Activated gamma-delta T cell treated with Interleukin-2 at 50 U/mL for 16 hours (primary cell): ENCODE measurements at places on chromosomes 3 and 15.

GRCh38 chr3:38842266-38842965 is 26.4 kb upstream of the SCN10A start:
- DNase-seq, result no peak

- no peak for DNase-seq
Measured at GRCh38 chr3:47301456-47301855, 18.7 kb downstream of the KLHL18 start.

DNA sequence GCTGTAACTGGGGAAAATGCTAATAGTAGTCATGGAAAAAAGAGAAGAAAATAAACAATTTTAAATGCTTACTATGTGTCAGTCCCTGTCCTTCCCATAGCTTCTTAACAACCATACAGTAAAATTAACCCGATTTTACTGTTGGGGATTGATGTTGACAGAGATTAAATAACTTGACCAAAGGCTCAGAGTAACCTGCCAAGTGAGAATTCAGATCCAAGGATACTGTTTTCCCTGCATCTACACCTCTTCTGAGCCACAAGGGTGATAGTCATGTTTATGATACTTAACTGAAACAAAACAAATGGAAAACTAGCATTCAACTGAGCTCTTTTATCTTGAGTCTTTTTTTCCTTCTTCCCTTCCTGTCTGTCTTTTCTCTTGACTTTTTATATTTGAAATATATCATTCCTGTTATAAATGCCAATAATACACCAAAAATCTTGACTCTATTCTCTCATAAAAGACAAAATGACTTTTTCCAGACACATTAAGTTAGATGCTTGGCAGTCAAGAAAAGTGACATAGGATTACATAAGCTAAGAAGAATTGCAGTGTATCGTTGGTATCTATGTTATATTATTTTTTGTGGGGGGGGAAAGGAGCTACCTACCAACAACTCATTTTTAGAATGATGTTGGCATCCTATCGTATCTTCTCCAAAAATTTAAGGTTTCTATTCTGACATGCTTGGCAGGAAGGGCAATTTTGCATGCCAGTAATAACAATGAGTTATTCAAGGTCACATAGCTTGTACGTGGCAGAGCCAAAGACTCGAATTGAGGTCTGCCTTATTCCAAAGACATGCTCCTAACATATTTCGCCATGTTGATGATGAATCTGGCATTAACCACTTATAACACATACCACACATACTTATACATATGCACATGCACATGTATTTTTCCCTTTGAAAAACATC is 306.6 kb upstream of the KCNH8 start:
- no peak for DNase-seq

DNA sequence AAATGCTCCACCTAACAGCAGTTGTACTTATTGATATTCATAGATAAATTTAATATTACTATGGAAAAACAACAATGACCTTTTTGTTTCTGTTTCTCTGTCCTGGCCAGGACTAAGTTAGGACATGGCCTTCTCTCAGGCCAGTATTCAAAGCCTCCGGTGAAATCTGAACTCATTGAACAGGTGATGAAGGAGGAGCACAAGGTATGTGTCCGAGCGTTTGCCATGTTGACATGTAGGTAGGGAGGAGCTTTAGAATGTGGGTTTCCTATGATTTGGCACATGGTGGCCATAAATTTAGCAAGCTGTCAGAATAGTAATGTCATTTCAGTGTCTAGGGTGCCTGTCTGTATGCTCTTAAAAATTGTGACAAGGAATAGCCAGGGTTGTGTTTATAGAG is 77.7 kb downstream of the USP13 start:
- DNase-seq, result no peak
